NK-92 treated with Interleukin-12 subunit alpha and Interleukin-12 subunit beta, amount 100 ng/mL, for 24 hours (cell line): ENCODE measurements at places on chromosomes 6 and 20.

- no peak for DNase-seq
These were observed 5.2 kb upstream of the PRPH2 start for GRCh38 chr6:42727627-42728026.

DNA sequence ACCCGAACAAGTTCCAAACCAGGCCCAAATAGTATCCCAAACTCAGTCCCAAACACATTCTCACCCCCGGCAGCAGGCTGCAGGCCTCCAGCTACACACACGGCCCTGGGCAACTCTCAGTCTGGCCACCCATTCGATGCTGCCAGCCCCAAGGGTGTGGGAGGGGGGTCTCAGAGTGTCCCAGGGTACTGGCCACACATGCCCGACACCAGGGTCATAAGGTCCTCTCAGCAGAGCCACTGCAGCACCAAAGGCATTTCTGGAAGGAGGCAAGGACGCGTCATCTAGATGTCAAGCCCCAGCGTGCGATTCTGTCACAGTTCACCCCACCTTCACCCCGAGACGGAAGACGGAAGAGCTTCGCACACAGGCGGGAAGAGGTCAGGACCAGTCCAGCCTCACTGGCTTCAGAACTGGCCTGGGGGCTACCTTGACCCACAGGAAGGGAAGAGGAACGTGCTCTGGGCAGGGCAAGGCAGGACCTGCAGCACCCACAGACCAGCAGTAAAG, 9.5 kb downstream of the MYL9 start:
- no peak for DNase-seq

DNA sequence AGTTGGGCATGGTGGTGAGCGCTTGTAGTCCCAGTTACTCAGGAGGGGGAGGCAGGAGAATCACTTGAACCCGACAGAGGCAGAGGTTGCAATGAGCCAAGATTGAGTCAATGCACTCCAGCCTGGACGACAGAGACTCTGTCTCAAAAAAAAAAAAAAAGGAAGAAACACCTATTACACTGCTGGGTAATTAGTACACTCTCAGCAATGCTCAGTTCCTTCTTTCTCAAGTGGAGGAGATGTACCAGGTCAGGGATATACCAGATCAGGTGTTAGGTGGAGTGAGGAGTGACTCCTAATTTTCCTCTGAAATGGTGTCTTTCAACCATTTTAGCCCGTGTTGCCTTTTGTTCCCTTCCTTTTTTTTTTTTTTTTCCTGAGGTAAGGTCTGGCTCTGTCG, 30.0 kb upstream of the UBR2 start:
- DNase-seq = no peak

- no peak for DNase-seq
These were observed 20.4 kb downstream of the THEMIS start for GRCh38 chr6:127880429-127880828.

DNA sequence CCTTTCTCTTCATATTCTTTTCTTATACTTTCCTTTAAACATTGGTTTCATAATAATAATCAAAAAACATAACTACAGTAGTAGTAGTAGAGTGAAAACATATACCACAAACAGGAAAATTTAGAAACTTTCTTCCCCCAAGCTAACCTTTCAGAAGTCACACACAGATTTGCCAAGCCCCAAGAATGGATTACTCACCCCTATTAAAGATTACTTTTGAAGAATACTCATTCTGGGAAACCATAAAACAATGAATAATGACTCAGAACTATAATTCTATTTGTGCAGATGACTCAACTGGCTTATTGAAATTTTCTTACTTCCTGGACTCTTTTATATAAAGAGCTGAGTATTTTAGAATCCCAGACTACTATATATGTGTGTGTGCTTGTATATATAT, 119.4 kb upstream of the GJE1 start:
- no peak for DNase-seq

DNA sequence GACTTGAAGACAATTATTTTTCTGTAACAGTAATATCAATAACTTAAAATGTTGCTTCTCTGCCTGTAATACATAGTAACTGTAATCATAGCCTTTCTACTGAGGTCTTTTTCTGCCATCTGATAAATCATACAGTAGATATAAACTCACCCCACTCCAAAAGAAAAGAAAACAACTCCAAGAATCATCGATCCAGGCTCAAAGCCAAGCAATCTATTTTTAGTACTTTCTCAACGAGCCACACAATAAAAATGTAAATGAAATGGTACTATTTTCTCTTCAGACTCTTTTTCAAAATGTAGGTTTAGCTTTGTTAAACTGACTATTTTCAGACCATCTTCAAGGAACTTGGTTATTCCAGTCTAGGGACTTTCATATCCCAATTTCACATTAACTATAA, 493.3 kb downstream of the ADGRB3 start:
- DNase-seq = no peak

DNA sequence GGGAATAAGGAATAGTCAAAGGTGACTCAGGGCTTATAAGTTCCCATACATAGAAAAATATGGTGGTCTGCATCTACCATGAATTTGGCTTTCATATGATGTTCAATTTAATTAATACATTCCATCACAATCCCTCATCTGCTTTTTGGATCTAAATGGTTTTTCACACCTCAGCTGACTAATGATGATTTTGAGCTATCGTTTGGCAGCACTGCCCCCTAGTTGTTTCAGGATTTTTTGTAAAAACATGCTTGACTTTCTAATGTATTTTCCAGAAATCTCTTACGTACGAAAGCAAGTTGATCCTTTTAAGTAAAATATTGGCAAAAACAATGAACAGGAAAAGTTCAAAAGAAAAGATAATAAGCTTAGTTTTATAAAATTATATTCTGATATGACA, 408.6 kb upstream of the ADGRB3 start:
- DNase-seq = no peak

DNA sequence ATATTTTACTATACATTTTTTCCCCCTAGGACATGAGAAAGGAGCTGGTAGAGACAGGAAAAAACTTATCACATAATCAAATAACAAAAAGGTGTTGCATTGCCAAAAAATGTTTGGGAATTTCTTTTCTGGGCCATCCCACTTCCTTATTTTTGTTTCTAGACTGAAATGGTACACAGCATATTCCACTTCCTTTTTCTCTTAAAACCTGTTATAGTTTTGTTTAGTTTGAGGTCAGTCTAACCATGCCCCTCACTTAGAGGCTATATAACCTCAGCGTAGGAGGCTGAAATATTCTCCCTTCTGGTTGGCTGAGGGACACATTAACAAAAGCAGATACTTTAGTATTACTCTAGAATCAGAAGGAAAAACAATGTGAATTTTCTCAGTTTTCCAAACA, 323.9 kb downstream of the GJA1 start:
- no peak for DNase-seq

- DNase-seq = peak; percentile 15
These were observed 30.4 kb downstream of the TRMT6 start for GRCh38 chr20:5919626-5920544.

GRCh38 chr6:116695401-116695800, 14.4 kb downstream of the KPNA5 start:
- DNase-seq = no peak

DNA sequence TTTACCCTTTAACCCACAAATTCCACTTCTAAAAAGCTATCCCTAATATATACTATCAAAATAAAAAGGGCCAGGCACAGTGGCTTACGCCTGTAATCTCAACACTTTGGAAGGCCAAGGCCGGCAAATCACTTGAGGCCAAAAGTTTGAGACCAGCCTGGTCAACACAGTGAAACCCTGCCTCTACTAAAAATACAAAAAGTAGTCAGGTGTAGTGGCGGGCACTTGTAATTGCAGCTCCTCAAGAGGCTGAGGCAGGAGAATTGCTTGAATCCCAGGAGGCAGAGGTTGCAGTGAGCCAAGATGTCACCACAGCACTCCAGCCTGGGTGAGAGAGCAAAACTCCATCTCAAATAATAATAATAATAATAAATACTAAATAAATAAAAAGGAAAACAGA, 82.5 kb downstream of the TRIM27 start:
- DNase-seq = no peak

DNA sequence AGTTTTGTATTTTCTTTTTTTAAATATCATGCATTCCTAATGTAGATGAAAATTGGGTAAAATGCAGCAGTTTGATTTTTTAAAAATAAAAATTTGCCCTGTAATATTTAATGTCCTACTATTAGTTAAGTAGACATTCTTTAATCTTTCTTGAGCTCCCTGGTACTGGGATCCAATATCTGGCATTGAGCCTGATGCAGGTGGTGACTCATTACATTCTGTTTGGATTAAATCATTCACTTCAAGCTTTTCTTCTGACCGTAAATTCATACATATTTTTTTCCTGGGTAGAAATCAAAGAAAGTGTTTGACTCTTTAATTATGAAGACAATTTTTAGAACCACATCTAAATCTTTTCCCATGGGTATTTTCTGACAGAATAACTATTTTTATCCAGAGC, 768.8 kb upstream of the SLC35B3 start:
- no peak for DNase-seq
